ENCODE measurements at places on chromosomes 7 and 10. TPM values are rescaled to one million over a fixed set of nuclear protein-coding genes. Genes with fewer than 3 reads are reported as not detected.
A peak's percentile ranks its signal among the peaks of the same experiment; 100 is the strongest.

The LAMB1 gene
- total RNA-seq, result 83.2 TPM

DNA sequence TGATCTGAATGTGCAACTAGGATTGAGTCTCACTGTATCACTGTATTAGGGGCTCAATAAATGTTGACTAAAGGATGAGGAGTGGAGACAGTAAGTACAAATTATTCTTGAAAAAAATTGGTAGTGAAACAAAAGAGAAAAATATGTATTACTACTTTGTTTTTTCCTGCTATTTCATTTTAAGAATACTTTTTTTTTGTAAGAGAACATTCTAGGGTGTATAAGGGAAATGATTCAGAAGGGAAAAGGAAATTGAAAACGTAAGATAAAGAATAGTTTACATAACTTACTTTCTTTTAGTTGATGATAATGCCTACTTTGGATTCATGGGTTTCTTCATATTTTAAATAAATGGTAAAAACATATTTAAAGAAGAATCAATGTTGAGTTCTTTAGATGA, 9.6 kb downstream of the CAPZA2 start:
- DNase-seq, result no peak

- no peak for DNase-seq
These were observed 31.5 kb downstream of the ASB13 start for GRCh38 chr10:5634918-5635317.

The SH2D4B gene
- total RNA-seq, result not detected

DNA sequence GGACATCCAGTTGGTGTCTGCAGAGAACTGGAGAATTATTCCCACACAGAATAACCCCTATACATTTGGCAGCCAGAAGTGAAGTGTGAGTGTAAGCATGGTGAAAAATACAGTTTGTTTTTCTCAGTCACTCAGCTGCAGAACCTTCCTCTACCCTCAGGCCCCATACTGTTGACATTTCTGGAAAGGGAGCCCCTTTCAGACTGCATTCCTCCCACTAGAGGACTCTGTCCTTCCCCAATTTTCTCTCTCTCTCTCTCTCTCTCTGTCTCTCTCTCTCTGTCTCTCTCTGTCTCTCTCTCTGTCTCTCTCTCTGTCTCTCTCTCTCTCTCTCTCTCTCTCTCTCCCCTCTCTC, 86.8 kb upstream of the STEAP1B start:
- DNase-seq, result no peak

DNA sequence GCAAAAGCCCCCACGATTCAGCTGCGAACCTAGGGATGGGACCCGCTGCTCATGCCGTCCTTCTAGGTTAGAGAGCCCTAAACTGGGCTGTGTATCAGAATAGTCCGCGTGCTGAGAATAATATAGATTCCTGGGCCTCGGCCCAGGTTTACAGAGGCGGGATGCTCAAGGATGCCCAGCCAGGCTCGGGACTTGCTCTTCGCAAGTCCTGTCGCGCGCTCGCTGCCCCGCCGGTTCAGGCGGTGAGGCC, 266 bp upstream of the STMP1 start:
- DNase-seq, result no peak

The CDNF gene
- total RNA-seq, result 1.9 TPM

- no peak for DNase-seq
These were observed 3.3 kb downstream of the ZC3HC1 start for GRCh38 chr7:130047831-130048230.

DNA sequence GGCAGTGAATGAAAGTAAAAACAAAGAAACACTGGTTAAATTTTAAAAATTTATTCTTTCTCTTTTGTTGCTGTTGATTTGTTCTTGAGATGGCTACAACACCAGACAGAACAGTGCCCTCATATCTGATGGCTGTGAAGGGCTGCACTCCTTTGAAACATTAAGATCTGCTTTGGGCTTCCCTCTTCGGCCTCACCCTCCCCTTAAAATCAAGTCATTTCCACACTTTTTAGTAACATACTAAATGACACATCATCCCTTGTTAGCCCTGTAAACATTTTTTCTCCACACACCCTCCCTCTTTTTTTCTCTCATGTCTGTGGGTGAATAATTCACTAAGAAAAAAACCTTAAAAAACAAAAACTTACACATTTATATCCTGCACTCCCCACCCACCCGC, 16.4 kb downstream of the IRF5 start:
- no peak for DNase-seq

- no peak for DNase-seq
These were observed 349.6 kb downstream of the DNAJB6 start for GRCh38 chr7:157686285-157686894.

The ACBD7 gene
- total RNA-seq, result not detected

The ZNF503 gene
- total RNA-seq, result 6.0 TPM

The CCDC136 gene
- total RNA-seq, result 6.3 TPM

The GPR37 gene
- not detected for total RNA-seq

The GNAT3 gene
- not detected for total RNA-seq

DNA sequence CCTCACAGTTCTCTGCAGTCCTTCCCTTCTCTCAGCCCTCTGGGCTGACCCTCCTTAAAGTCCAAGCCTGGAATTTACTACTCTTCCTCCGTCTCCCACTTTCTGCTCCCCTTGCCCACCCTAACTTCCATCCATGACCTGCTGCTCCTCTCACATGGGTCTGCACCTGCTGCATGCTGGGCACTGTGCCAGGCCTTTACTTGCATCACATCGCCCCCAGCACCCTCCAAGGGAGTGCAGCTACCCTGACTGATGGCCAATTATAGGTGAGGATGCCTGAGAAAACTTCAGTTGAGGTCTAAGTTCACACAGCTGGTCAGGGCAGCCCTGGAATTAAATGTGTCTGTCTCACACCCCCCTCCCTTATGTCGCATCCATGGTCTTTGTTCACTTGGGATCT, 53.6 kb upstream of the ZPBP start:
- DNase-seq, result no peak

DNA sequence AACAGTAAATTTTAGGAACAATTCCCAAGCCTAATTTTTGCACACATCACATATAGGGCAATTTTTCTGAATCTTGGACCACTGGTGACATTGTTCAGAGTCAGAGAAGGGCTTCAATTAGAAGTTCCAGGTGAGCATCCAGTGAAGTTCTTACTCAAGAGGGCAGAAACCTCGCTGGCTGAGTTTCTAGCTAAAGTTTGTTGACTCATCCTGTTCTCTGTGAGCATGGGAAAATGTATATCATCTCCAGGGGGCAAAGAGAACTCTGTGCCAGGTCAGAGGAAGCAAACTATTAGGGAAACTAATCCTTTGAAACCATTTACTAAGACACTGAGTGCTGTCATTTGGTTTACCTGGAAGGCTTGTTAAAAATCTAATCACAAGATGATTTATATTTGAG, 695.6 kb upstream of the IGFBP3 start:
- no peak for DNase-seq

The HECW1 gene
- total RNA-seq, result not detected

DNA sequence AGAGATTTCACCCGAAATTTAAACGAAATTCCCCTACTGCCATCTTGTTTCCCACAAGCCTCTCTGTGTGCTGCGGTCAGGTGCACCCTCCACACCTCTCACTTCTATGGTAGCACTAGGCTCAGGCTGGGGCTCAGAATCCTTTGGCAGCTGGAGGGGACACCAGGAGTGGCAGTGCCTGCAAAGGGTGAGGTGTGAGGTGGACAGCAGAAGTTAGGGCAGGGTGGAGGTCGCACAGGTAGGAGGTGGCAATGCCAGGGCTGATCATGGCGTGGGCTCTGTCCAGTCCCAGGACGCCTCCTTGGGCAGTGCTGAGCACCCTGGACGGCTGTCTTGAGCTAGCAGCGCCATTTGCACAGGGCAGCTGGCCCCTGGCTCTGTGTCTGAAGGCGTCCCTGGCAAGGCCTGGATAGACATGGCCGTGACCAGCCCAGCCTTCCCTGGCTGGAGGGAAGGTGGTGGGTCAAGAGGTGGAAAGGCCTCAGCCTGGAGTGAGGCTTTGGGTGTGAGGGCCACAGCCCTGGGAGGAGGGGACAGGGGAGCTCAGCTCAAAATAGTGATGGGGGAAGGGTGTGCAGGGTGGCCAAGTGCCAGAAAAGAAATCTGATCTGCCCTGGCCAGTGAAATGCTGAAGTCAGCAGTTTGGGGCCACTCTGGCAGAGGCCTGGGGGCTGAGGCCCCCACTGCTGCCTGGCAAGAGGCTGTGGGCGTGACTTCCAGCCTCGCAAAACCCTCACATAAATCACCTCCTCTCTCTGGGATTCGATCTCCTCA, 40.0 kb downstream of the ZCCHC24 start:
- DNase-seq, result peak; percentile 63

DNA sequence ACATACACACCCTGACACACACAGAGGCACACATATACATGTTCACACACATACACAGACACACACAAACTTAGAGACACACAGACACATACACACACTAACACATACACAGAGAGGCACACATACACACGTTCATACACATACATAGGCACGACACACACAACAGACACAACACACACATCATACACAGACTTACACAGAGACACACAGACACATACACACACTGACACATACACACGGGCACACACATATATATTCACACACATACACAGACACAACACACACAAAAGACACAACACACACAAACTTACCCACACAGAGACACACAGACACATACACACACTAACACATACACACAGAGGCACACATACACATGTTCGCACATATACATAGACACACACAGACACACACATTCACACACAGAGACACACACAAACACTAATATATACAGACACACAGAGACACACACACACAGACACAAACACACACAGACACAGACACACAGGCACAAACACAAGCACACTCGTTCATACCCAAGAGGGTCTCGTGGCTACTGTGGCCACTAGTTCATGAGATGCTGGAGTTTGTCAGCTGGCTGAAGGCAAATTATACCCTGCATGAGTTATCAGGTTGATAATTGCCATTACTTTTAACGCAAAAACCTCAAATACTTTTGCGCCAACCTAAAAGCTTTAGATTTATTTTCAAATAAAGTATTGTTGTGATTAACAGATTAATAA, 17.7 kb upstream of the KLF6 start:
- DNase-seq, result no peak

DNA sequence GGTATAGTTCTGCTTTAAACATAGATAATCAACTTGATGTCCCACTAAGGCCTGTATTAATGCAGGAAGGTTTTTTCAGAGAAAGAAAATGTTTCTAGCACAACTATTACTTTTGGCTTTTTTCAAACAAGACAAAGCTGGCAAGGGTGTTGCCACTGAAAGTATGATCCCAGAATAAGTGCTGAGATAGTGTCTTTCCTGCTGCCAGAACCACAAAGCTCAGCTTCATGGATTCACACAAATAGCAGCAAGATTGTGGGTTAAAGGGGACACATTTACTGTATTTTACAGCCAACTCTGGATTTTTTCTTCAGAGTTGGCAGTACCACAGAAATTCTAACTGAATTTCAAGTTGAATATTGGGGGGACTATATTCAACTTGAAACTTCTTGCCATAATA, 4.3 kb downstream of the NCOA4 start:
- DNase-seq, result no peak

DNA sequence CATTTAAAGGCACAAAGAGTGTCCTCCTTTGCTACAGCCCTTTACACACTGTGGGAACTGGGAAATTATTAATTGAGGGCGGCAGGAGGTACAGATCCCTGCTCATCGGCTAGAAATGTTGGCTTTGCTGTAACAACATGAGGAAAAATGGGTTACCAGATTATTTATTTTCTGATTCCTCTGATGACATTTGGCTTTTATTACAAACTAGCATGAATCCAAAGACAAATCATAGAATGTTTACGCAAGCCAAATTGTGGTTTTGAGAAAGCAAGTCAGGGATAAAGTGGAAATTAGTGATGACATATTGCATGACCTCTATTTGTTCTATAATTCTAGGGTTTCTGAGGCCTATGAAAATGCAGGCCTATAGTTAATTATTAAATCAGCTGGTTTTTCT, 126.1 kb upstream of the TMEM196 start:
- no peak for DNase-seq

DNA sequence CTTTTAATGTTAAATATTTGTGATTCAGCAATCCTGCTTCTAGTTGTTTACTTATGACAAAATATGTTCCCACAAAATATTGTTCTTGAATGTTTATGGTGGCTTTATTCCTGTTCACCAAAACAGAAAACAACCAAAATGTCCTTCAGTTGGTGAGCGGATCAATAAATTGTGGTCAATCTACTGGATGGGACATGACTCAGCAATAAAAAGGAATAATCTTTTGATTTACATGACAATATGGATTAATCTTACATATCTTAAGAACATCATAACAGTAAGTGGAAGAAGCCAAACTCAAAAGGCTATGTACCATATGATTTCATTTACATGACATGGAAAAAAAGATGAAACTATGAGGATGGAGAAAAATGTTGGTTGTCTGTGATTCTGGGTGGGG, 691.3 kb upstream of the GHITM start:
- no peak for DNase-seq

DNA sequence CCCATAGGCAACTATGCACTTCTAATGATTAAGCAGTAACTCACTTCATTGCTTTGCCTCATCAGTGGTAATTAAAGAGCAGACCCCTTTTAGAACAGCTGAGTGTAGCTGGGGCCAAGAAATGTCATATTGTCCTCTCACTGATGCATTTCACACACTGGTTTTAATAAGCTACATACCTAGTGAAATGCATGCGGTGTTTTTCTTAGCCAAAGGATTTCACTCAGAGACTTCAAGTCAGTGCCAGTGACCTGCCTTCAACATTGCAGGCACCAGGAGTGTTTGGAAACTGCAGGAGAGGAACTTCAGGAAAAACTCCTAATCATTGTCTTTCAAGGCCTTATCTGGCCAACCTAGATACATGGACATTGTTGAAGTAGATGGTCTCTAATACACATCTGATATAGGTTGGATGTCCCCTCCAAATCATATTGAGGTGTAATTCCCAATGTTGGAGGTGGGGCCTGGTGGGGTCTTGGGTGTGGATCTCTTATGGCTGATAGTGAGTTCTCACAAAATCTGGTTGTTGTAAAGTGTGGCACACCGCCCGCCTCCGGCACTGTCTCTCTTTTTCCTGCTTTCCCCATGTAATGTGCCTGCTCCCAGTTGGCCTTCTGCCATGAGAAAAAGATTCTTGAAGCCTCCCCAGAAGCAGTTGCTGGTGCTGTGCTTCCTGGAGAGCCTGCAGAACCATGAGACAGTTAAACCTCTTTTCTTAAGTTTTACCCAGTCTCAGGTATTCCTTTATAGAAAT, 252.7 kb upstream of the PLXDC2 start:
- DNase-seq, result no peak

The AOC1 gene
- total RNA-seq, result 0.27 TPM

The HOXA4 gene
- total RNA-seq, result 0.14 TPM

- no peak for DNase-seq
These were observed 157.5 kb upstream of the NFE2L3 start for GRCh38 chr7:25994433-25994994.

DNA sequence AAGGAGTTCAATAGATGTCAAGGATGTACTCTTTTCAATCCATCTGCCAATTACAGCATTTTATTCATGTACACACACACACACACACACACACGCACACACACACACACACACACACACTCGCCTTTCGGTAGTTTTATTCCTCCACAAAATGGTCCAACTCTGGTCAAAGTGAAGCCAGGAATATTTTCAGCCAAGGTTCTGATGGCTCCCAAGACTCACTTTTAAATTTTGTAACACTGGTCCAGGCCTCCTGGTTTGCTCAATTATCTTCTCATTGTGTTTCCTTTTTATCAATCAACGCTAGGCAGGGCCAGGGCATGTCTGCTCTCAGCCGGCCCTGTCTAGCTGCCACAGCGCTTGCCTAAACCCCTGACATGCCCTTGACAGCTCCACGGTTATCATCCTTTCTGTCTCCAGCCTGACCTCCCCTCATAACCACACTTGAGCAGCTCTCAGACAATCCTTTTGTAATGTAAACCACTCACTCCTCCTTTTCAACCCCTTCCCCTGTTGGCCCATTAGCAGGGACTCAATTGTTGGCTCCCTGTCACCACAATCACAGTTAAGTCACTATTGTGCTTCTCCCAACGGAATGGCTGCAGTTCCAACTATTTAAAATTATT, 115.1 kb downstream of the ICA1 start:
- no peak for DNase-seq
